ENCODE measurements at places on chromosomes 2 and 18.
A peak's percentile ranks its signal among the peaks of the same experiment; 100 is the strongest.

DNA sequence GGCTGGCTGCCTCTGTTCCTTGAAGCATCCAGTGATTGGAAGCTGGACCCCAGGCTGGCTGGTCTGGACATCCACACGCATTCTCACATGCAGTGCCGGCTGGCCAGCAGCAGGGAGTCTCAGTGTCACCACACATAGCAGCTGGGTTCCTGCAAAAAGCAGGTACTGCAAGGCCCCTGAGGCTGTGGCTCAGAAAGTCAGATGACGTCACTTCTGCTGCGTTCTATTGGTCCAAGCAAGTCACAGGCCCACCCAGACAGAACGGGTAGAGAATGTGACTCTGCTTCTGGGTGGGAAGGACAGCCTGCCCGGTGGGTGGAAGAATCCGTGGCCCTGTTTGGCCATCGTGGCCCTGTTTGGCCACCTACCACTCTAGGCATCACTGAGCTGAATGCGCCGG lies 51.3 kb upstream of the SPP2 start:
- DNase-seq, result no peak

DNA sequence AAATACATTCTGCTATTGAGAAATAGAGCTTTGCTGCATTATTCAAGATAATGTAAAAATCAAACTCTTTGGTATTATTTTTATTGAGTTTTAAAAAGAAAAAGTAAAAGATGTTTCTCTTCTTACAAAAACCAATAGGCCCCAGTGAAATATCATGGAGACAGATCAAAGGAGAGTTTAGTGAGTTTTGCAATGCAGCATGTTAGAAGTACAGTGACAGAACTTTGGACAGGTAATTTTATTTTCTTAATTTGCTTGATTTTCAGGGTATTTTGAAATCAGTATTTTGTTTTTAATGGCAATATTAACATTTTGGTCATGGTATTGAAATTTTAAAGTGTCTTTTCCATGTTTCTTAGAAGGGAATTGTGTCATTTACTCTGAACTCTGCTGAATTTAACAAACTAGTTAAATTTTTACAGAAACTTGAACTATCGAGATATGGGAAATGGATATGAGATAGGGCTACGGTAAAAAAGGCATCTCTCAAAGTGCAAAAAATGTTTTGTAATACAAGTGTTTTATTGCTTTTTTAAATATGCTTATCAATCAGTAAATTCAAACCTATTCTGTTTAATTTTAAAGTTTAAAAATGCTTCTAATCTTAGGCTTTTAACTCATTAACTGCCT lies 13.8 kb downstream of the DNAJC10 start:
- no peak for DNase-seq

DNA sequence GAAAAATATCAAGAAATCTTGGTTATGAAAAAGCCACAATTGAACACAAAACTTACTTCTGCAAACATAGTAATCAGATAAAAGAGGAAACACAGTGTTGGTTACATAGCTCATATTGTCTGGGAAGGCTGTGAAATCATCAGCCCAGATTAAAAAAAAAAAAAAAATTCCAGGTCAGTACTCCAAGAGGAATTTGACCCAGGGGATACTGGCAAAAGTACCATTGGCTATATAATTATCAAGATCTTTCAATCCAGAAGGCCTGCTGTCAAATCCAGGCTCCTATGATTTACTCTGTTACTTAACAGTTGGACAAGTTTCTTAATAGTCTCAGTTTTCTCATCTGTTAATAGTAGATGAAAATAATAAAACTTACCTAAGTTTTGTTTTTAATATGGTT lies 12.9 kb upstream of the IKZF2 start:
- DNase-seq, result no peak

DNA sequence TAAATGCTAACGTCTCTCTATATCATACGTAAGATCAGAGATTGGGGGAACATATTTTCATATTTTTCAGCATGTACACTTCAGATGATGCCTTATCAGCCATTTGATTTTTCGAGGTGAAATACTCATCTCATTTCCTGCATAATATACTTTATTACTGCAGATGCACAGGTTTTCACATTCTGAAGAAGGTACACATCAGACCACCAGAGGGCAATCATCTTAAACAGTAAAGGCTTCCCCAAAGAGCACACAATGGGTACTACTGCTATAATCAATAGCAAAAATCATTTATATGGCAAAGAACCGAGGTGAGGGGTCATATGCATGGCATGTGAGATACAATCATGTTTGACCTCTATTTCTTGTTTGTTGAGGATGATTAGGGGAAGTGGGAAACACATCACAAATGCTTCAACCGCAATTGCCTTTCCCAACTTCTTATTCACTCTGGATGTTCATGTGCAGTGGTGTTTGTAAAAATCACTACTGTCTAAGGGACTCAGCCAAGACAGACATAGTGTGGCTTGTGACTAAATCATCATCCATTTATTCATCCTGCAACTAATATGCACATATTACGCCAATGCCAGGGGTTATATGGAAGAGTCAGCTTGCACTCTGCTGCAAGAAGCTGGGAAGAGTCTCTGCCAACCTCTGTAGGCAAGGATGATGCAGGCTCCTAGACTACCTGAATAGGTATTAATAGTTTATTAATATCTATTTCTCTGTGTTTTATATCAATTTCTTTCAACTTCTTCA lies 118.7 kb downstream of the EPB41L3 start:
- peak; percentile 72 for DNase-seq

GRCh38 chr2:46870051-46870839 lies 45.4 kb downstream of the MCFD2 start:
- DNase-seq, result no peak

- peak; percentile 57 for DNase-seq
Measured at GRCh38 chr2:69053416-69053965, 40.5 kb downstream of the ANTXR1 start.

DNA sequence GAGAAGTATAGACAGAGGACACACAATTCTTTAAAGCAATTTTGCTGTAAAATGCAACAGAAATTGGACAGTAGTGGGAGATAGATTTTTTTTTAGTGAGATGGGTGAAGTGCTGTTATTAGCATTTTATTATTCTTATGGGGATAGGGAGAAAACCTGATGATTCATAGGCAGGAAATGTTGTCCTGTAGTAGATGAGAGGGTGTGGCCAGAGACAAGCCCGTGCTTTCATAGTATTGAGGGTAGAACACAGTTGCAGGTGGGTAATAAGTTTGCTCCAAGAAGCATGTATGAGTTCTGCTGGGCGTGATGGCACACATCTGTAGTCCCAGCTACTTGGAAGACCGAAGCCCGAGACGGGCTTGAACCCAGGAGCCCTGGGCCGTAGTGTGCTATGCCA lies 128.3 kb upstream of the ARHGAP28 start:
- no peak for DNase-seq

DNA sequence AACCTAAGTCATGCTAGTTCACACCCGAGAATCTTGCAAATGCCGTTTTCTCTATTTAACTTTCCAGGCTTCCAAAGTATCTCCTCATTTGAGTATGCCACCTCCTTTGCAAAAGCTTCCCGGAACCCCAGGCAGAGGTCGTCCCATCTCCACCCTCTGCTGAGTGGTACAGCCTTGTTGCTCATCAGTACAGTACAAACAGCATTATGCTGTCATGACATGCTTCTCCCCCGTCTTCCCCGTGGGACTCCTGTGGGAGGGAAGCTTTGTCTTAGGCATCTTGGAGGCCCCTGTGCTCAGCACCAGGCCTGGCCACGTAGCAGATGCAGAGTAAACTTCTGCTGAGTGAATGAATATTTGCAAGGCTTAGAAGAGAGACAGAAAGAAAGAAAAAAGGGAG lies 102.7 kb downstream of the CDCA7 start:
- no peak for DNase-seq

DNA sequence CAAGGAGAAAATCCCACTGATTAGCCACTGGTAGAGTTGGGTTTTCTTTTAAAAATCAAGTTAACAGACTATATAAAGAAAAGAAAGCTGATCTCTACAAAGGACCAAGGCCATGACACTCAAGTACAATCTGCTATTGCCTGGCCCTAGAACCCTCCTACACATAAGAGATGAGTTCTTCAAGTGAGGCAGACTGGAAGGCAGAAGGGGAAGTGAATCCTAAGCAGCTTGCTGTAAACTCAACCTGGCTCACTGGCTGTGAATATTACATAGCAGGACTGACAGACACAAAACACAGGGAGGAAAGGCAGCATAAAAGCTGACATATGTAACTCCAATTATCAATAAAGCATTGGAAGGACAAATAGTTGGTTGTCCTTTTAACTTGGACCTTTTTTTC lies 65.4 kb downstream of the TRIP12 start:
- peak; percentile 15 for DNase-seq
